ENCODE measurements at places on chromosomes 5 and 9. TPM values are rescaled to one million over a fixed set of nuclear protein-coding genes. Genes with fewer than 3 reads are reported as not detected.

DNA sequence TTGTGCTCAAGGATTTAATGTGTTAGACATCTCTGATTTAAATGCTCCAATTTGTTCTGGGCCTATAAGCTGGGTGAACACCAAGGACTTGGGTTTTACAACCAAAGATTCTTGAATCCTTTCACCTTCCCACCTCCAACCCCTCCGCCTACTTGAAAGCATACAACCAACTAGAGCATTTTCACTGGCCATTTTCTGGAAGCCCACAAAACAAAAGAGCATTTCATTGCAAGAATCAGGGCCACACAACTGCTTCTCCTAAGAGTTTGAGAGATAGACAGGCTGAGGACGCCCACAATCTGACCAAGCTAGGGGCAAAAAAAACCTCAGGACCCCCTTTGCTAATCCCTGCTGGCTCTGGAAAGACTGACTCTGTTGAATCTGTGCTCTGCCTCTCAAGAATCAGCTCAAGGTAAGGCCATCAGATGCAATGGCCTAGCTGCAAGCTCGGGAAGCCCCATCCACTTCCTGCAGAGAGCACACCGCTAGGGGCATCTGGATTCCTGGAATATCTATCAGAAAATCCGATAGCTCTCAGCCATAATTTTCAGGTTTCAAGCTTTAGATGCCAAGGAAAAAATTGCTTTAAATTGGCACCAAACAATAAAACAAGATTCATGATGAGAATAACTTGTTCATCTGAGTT, 57.7 kb downstream of the RETREG1 start:
- DNase-seq = no peak

- no peak for DNase-seq
These were observed 40.4 kb downstream of the SAR1B start for GRCh38 chr5:134592141-134592746.

DNA sequence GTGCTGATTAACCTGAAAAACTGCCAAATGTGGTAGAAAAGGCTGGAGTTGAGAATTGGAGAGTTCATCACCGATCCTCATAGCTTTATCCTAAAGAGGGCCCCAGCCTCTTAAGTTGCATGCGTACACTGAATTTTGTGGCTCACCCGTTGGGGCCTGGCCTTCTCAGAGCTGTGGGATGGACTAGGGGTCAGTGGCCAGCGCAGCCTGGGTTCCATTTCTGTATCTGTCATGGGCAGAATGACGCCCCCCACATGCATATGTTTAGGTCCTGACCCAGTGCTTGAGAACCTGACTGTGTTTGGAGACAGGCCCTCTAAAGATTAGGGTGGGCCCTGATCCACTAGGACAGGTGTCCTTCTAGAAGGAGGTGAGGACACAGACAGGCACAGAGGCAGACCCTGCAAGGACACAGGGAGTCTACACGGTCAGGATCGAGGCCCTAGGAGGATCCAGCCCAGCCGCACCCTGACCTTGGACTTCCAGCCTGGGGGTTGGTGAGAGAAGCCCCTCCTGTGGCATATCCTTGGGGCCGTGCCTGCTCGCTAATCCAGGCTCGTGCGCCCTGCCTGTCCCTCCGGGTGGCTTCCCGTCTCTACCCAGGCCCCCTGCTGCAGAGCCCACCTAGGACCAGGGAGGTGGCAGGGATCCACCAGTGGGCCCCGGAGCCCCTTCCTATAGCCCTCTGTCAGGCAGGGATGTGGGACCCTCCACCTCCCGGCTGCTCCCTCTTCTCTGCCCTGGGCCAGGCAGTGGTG, 32.2 kb downstream of the NDUFS6 start:
- no peak for DNase-seq

GRCh38 chr9:113858282-113858681, 17.8 kb upstream of the ZNF618 start:
- no peak for DNase-seq

- DNase-seq = no peak
These were observed 31.0 kb downstream of the RNF130 start for GRCh38 chr5:180040287-180041214.

DNA sequence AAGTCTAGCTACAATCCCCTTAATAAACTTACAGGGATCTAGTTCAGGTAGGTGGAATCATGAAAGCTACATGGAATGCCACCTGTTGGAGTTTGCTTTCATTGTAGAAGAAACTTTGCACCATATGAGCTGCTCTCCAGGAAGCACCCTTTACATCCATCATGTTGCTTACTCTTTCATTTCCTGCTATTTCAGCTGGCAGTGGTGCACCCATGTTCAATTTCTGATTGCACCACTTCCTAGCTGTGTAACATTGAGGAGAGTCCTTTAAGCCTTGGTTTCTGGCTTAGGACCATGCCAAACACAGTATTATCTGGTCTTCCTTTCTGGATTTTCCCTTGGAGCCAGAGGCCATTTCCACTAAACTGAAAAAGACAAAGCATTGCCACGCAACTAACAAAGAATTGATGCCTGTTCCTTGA, 123.3 kb upstream of the SLC12A2 start:
- no peak for DNase-seq

DNA sequence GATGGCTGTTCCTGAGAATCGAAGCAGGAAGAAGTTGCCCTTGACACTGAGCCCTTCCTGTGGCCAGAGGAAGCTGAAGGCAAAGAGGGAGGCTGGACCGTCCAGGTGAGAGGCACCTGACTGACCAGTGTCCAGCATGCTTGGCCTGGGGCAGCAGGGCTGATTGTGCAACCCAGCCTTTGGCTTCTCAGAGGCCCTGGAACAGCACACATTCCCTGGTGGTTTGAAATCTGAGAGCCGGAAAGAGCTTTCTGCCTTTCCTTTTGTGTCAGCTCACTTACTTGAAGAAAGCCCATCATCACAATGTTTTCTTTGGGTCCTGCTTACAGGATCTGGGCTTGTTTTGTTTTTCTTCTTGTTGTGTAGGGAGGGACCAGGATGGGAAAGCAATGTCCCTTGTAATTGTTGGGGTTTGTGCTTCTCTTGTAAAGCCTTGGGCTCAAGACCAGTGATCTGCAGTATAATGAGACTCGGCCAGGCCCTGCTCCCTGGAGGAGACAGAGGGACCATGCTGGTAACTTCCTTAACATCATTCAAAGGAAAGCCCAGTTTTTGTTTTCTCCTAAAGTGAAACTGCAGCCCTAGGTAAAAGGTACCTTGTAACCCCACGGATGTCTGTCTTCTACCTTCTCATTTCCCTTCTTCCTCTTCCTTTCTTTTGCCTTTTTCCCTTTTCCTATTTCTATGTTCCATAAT, 213.7 kb downstream of the NXNL2 start:
- no peak for DNase-seq

DNA sequence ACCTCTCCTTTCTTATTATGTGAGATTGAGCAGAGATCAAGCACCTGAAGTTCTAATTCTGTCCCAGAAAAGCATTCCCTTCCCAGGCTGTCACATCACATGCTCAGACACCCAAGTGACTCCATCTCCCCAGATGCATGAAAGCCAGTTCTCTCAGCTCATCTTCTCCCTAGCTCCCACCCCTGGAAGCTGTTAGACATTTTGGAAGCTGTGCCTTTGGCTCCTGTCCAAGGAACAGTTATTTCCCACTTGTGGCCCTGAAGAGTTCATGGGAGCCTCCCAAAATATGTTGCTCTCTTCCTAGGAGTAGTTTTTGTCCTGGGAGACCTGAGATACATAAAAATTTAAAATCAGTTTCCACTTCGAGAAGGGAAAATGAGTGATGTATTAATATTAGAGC, 161.4 kb upstream of the GAS1 start:
- peak; percentile 85 for DNase-seq

GRCh38 chr9:115223471-115223870, 105.5 kb upstream of the TNC start:
- DNase-seq = no peak

DNA sequence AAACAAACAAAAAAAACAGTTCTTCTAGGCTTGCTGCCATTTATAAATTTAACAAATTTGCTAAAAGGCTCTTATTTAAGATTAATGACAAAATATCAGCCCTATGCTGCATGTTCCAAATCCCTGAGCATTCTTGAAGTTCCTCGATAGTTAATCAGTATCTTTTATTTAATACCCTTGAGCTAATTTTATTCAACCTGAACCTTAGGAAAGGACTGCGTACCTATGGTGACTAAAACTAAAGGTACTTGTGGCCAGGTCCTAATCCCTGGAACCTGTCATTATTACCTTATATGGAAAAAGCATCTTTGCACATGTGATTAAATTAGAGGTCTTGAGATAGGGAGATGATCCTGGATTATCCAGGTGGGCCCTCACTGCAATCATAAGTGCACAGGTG, 10.5 kb upstream of the INIP start:
- DNase-seq = no peak

DNA sequence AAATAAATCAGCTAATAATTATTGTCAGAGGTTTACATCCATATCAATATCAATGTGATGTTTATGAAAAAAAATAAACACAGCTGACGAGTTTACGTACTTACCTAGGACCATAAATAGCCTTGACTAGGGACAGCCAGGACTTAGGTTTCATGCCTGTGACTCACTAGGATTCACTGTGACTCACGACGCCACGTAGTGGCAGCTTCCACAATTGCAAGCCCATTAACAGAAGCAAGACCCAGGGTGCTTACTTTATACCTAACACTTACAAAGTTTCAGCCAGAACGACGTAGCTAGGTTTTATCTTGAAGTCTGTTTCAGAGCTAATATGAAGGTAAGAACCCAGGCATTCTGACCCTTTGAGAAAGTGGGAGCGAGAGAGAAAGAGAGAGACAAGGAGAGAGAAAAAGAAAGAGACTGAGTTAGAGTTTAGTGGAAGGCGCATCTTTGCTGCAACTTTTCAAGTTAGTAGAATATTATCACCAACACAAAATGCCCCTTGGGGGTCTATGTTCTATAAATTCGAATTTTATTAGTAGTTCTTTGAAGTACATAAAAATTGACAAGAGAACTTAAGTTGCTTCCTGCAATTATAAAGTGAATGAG, 191.2 kb downstream of the GNA14 start:
- DNase-seq = peak; percentile 93

DNA sequence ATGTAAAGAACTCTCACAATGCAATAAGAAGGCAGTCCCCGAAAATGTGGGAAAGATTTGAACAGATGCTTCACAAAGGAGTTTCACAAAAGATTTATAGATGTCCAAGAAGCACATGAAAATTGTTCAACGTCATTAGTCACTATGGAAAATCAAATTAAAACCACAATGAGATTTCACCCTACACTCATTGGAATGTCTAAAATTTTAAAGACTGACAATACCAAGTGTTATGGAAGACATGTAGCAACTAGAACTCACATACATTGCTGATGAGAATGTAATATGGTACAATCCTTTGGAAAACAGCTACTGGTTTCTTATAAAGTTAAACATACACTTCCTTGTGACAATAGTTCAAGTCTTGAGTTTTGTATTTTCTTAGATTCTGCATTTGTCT, 11.0 kb upstream of the RECK start:
- no peak for DNase-seq

DNA sequence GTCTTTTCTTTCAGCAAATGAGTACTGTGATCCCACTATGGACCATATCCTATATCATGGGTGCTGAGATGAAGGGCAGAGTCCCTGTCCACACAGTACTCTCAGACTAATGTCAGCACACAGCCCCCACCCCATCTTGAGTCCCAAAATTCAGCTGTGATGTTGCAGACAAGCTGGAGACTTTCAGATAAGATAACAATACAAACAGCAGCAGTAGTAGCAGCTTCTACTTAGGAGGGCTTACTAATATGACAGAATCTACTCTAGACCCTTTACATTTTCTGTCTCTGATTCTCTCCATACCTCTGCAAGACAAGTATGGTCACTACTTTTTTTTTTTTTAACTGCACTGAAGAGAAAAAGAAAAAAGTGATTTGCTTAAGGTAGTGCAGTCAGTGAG, 129.1 kb upstream of the TRIM32 start:
- no peak for DNase-seq

GRCh38 chr5:116229131-116229689, 144.4 kb downstream of the COMMD10 start:
- no peak for DNase-seq

GRCh38 chr5:167967494-167968177, 323.8 kb upstream of the WWC1 start:
- no peak for DNase-seq

DNA sequence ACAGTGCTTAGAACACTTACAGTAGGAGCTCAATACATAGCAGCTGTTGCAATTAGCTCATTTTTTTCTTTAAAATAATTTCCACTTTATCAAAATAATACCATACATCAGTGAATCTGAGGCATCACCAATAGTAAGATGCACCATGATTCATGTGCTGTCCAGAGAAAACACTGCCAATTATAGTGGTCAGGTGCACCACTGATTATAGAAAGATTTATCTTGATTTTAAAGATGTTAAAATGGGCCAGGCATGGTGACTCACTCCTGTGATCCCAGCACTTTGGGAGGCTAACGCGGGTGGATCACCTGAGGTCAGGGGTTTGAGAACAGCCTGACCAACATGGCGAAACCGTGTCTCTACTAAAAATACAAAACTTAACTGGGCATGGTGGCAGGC, 39.4 kb downstream of the NAIF1 start:
- DNase-seq = no peak

Gene PPP1R2B
- total RNA-seq = 0.10 TPM

Gene TLX3
- total RNA-seq = not detected

Gene HK3
- total RNA-seq = 4.1 TPM

Gene ENTPD2
- 7.3 TPM for total RNA-seq

Gene NTNG2
- 1.3 TPM for total RNA-seq

Gene ANKRD18B
- 6.6 TPM for total RNA-seq

Gene GAPT
- total RNA-seq = 4.0 TPM

Gene SPINK9
- not detected for total RNA-seq

Measured in tongue (tissue), 3 donors.